ENCODE measurements at places on chromosomes 6 and 20. TPM values are rescaled to one million over a fixed set of nuclear protein-coding genes. Genes with fewer than 3 reads are reported as not detected.

EMILIN3 gene
- not detected for polyA plus RNA-seq

DNA sequence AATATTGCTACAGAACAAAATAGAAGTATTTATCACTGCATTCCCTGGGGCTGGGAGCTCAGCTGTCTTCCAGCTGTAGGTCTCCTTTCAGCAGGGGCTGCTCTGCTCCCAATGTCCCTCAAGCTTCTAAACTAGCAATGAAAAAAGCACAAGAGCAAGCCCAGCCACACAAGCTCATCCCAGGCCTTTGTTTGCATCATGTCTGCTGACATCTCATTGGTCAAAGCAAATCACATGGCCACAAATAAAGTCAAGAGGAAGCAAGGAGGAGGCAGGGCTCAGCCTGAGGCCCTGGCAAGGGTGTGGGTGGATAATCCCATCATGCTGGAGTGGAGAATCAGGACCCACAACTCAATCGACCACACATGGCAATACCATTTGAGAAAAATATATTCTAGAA, 2.2 kb upstream of the BFSP1 start:
- no peak for DNase-seq

GRCh38 chr20:22524393-22525015, 59.9 kb downstream of the FOXA2 start:
- no peak for DNase-seq

HMGCLL1 gene
- not detected for polyA plus RNA-seq

DNA sequence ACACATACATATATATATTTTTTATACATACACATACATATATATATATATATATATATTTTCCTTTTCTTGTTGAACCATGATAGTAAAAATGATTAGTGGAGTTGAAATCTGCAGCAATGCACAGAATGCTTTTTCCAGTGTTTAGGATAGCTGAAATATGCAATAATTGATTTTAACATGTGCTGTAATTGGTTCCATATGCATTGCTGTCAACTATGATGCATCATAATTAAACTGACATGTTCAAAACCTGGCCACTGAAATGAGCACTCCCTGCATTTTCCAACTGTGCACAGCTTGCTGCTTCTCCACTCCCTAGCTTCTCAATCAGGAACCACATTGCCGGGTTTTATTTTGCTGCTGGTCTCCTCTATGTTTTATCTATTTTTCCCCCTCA, 358.3 kb downstream of the PAX1 start:
- DNase-seq: no peak

DNA sequence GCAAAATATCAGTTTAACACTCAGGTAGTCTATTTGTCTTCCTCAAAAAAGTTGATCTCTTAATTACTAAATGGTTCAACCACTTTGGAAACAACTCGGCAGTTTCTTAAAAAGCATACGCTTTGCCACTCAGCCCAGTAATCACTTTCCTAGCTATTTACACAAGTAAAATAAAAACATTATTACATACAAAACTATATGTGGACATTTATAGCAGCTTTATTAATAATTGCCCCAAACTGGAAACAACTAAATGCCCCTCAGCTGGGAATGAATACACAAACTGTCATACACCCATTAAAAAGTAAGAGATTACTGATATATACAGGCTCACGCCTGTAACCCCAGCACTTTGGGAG, 7.4 kb downstream of the EEF1A1 start:
- DNase-seq: no peak

GRCh38 chr6:64539917-64540316, 904.3 kb downstream of the PHF3 start:
- DNase-seq: no peak

MUCL3 gene
- not detected for polyA plus RNA-seq

MROH8 gene
- polyA plus RNA-seq: 2.6 TPM

DNA sequence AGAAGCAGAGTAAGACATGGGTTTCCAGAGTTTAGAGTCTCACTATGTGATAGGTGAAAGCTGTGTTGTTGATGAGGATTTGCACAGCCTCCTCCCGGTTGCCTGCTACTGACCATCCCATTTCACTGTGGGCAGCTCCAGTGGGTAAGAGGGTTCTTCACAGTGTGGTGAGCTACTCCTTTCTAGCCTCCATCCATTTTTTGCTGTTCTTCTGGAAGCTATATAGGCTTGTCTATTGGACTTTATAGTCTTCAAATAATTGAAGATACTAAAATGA, 13.4 kb downstream of the UST start:
- DNase-seq: no peak

- DNase-seq: no peak
Observed at GRCh38 chr20:37340998-37341397, 4.9 kb upstream of the SRC start.

GRCh38 chr6:31691078-31691463, 10.2 kb upstream of the LY6G5C start:
- DNase-seq: no peak

HTR1B gene
- not detected for polyA plus RNA-seq

ZSCAN16 gene
- polyA plus RNA-seq: 11.5 TPM

C6orf163 gene
- polyA plus RNA-seq: 0.16 TPM

GRCh38 chr6:84093441-84094435, 60.2 kb downstream of the MRAP2 start:
- DNase-seq: no peak

DNA sequence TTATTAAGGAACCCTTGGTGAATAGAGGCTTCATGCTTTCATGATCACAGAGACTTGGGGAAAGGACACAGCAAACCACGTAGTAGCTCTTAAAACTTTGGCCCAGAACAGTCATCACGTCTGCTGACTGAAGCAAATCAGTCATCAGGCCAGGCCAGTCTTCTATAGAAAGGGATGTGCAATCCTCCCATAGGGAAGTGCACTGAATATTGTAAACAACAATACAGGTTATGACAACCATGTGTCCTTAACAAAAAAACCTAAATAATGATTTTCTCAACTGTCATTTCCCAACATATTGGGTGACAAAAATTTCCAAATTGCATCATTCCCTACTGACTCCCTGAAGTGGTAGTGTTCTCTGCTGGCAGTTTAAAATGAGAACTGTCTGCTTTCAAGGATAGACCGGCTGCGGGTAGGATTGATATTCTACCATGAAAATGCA, 388.2 kb upstream of the CITED2 start:
- DNase-seq: no peak

ZC3H12D gene
- 2.5 TPM for polyA plus RNA-seq

- no peak for DNase-seq
Observed at GRCh38 chr6:51129043-51129442, 310.4 kb downstream of the TFAP2B start.

- DNase-seq: no peak
Observed at GRCh38 chr6:63802606-63803206, 167.1 kb downstream of the PHF3 start.

SLC17A3 gene
- polyA plus RNA-seq: not detected

- DNase-seq: no peak
Observed at GRCh38 chr6:116847227-116847626, 18.3 kb upstream of the GPRC6A start.

DNA sequence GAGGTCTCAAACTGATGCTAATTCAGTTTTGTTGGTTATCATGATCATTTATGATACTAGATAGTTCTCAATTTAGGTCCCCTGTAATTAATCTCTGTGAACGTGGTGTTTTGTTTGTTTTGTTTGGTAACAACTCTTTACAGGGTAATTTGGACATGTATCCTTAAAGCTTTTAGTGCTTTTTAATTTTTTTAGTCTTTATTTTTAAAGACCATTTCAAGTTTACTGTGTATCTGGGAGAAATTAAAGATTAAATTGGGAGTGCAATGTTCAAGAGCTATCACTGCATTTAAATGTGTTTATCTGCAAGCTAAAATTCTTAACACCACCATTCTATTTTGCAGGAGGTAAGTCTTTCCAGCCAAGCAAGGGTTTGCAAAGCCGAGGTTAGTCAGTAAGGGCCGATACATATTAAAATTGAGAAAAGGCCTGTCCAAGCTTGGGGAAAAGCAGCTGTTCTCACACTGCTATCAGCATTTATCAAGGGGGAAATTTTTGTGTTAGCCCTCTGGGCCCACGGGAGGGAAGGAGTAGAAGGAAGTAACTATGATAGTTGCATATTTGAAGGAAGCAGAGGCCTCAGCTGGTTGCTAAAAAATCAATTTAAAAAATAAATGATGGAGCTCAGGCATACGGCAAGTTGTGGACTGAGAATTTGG, 59.3 kb upstream of the ZNF217 start:
- no peak for DNase-seq

DNA sequence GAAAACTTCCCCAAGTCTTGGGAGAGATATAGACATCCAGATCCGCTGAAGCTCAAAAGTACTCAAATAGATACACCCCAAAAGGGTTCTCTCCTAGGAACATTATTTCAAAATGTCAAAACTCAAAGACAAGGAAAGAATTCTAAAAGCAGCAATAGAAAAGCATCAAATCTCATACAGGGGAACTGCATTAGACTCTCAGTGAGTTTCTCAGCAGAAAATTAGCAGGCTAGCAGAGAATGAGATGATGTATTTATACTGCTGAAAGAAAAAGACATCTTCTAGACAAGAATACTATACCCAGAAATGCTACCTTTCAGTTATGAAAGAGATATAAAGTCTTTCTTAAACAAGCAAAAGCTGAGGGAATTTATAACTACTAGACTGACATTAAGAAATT, 75.5 kb upstream of the RIMS1 start:
- DNase-seq: no peak

BCLAF1 gene
- polyA plus RNA-seq: 130 TPM

DNA sequence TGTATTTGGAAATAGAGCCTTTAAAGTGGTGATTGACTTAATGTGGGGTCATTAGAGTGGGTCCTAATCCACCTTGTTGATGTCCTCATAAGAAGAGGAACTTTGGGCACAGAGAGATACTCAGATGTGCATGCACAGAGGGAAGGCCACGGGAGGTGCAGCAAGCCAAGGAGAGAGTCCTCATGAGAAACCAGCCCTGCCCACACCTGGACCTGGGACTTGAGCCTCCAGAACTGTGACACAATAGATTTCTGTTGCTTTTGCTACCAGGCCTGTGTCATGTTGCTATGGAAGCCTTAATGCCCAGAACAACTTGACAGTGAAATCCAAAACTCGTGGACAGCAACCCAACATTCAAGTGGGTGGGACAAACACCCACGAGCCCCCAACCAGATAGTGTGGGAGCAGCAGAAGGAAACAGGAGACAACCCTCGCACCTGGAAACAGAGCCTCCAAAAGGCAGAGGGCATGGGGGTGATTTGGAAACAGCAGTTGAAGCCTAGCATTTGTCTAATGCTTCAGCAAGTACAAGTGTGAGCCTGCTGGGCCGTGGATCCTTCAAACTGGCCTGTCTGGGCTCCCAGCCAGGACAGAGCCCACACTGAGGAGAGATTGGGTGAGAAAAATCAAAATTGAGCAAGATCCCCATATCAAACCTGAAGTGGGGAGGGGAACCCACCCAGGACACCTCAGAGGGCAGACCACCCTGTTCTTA, 201.0 kb upstream of the CST7 start:
- no peak for DNase-seq
